ENCODE measurements at places on chromosomes 4 and X. TPM values are rescaled to one million over a fixed set of nuclear protein-coding genes. Genes with fewer than 3 reads are reported as not detected.
A peak's percentile ranks its signal among the peaks of the same experiment; 100 is the strongest.

DNA sequence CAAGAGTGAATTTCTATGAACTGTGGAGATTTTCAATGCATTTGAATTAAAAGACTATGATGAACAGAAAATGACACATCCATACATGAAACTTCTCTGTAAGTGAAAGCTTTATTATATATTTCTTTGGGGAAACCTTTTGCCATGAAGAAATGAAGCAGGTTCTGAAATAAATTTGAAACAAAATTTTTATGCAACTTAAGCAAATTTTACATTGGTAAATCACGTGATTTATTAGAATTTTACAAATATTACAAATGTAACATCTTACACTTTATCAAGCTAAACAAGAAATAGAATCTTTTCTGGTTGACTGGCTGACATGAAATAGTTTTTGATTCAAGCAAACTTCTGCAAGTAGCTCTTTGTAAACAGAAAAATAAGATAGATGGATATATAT is 131.2 kb downstream of the IL1RAPL1 start:
- no peaks in the 10 kb centered on the region for H3K36me3 ChIP-seq
- H3K27me3 ChIP-seq: no peaks in the 10 kb centered on the region
- DNase-seq: no peak
- H3K27ac ChIP-seq: no peak overlapping the region
- H3K4me3 ChIP-seq: no peak overlapping the region

The PFKFB1 gene
- not detected for total RNA-seq

GRCh38 chr4:41477181-41477905 is 60.6 kb upstream of the LIMCH1 start:
- no peak for DNase-seq
- H3K4me1 ChIP-seq: no peaks in the 10 kb centered on the region
- no peaks in the 10 kb centered on the region for H3K27me3 ChIP-seq

- H3K4me1 ChIP-seq: peaks cover 9% of the 10 kb centered on the region
- no peaks in the 10 kb centered on the region for H3K27me3 ChIP-seq
- DNase-seq: no peak
- no peak overlapping the region for H3K27ac ChIP-seq
- H3K4me3 ChIP-seq: no peak overlapping the region
Measured at GRCh38 chr4:101277671-101278070, 69.7 kb downstream of the PPP3CA start.

GRCh38 chrX:102697494-102697893 is 14.8 kb upstream of the GPRASP2 start:
- no peaks in the 10 kb centered on the region for H3K36me3 ChIP-seq
- H3K27me3 ChIP-seq: no peaks in the 10 kb centered on the region
- no peak overlapping the region for H3K27ac ChIP-seq
- H3K4me3 ChIP-seq: no peak overlapping the region
- peak; percentile 65 for DNase-seq

GRCh38 chr4:20254511-20255250 is 3.0 kb downstream of the SLIT2 start:
- peaks cover 29% of the 10 kb centered on the region for H3K4me1 ChIP-seq
- DNase-seq: peak; percentile 69
- peak overlapping the region; percentile 56 for H3K27ac ChIP-seq
- H3K27me3 ChIP-seq: peaks cover 48% of the 10 kb centered on the region
- no peaks in the 10 kb centered on the region for H3K36me3 ChIP-seq
- H3K4me3 ChIP-seq: peak overlapping the region; percentile 66

The GPM6B gene
- 67.9 TPM for total RNA-seq

GRCh38 chr4:181146051-181146450 is 1097.2 kb upstream of the TENM3 start:
- DNase-seq: no peak
- H3K27me3 ChIP-seq: no peaks in the 10 kb centered on the region
- H3K4me3 ChIP-seq: no peak overlapping the region
- H3K27ac ChIP-seq: no peak overlapping the region
- H3K4me1 ChIP-seq: no peaks in the 10 kb centered on the region
- no peaks in the 10 kb centered on the region for H3K36me3 ChIP-seq

GRCh38 chrX:109939498-109939897 is 63.4 kb upstream of the TMEM164 start:
- peaks cover 9% of the 10 kb centered on the region for H3K27me3 ChIP-seq
- H3K4me1 ChIP-seq: no peaks in the 10 kb centered on the region
- H3K27ac ChIP-seq: no peak overlapping the region
- H3K36me3 ChIP-seq: no peaks in the 10 kb centered on the region
